ENCODE measurements at places on chromosomes 6 and 20.

DNA sequence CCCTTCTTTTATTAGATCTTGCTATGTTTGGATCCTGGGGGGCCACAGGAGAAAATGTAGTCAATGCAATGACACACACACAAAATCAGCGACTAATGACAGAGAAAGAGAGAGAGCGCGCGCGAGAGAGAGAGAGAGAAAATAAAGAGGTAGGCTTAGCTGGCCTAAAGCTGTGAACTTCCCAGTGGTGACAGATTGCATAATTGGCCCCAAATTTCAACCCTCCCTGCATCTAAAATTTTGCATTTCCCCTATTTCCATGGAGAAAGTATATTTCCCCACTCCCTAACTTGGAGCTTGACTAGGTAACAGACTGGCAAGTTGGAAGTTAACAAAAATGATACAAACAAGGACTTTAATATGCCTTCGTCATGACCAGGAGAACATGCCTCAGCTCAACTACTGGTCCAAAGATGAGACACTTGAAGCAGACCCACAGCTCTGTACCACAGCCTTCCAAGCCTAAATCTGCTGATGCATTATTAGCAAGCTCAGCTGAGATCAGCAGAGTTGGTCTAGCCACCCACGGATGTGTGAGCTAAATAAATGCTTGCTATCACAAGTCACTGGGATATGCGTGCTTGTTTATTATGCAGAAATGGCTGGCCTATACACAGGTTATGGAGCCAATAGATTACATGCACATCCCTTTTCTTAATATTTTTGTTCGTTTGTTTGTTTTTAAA lies 118.1 kb upstream of the PRDM1 start:
- DNase-seq: no peak

GRCh38 chr6:127582777-127583462 lies 5.9 kb downstream of the C6orf58 start:
- no peak for DNase-seq

DNA sequence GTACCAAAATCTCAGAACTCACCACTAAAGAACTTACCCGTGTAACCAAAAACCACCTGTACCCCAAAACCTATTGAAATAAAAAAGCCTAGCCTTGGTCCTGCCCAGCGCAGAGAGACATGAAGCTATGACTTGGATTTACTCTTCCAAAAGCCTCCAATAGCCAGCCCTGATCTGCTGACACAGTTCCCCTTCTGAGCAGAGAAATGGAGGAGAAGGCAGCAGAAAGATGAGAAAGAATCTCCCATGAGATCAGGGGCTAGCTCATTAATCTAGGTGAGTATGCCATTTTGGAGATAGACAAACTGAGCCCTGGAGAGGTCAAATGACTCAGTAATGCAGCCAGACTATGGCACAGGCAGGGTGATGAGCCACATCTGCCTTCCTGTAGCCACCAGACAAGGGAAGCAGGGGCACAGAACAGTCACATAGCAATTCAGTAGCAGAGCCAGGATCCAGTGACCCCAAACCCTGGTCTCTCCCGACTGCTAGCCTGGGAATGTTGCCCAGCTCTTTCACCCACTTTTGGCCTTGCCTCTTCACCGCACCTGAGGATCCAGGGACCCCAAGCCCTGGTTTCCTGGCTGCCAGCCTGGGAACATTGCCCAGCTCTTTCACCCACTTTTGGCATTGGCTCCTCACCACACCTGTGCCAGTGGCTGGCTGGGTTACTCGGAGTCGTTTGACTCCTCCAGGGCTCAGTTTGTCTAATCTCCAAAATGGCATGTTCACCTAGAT lies 7.2 kb upstream of the SDCBP2 start:
- no peak for DNase-seq

DNA sequence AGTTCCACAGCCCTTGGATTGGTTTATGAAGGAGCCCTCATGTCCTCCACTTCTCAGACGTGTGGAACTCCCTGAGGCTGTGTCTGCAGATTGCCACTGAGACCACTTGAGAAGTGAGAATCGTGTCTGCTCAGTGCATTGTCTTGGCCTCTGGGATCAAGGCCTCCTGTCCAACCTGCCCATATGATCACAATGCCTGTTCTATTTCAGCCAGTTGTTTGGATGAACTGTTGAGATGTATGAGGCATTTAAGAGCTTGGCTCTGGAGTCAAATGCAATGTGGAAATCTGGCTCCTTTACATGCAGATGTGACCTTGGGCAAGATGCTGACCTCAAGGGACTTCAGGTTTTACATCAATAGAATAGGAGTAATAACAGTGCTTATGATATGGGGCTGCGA lies 125.9 kb downstream of the SLC24A3 start:
- DNase-seq: no peak

- no peak for DNase-seq
These were observed 420.5 kb downstream of the MAFB start for GRCh38 chr20:40268321-40269075.

GRCh38 chr20:32034581-32035425 lies 17.2 kb upstream of the HCK start:
- no peak for DNase-seq

Measured in hypothalamus (tissue), 51 donors.